ENCODE measurements at places on chromosomes 6 and 20. TPM values are rescaled to one million over a fixed set of nuclear protein-coding genes. Genes with fewer than 3 reads are reported as not detected.

GRCh38 chr6:137871291-137871690 is 4.2 kb downstream of the TNFAIP3 start:
- DNase-seq, result no peak

DNA sequence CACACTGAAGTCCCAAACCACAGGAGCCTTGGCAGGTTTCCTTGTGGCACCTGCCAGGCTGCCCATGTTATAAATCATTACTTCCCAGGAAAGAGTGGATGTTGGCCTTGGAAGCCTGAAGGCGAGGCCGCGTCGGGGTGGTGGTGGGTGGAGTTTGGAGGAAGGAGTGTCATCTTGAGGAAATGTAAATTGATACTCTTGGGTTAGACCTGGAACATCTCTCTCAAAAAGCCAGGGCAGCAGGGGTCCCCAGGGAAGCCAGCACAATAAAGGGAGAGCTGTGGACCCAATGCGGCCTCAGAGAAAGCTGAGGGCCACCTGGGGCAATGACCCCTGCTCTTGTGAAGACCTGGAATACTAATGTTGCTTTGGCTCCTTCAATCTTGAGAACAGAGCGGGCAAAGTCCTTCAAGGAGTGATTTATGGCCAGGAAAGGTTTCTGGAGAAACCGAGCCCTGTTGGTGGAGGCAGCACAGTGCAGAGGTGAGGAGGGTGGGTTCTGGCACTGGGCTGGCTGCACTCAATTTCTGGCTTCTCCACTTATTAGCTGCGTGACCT is 26.3 kb upstream of the TRAF3IP2 start:
- DNase-seq, result no peak

DNA sequence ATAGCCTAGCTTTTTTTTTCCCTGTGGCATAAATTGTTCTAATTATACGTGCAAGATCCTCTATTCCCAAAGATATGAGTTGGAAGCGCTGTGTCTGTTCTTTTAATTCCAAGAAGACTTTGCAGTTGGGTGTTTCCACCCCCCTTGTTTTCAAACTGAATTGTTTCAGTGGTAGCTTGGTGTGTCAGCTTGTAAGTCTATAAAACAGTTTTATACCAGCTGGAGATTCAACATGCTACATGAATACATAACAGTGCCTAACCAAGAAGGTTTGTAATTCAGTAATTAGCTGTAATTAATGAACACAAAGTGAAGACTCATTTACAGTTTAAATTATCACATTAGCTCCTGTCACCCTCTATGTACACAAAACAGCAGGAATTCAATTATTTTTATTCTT is 154.0 kb downstream of the ZNF217 start:
- no peak for DNase-seq

NUDT3 gene
- 13.1 TPM for total RNA-seq

GRCh38 chr6:67640484-67640883 is 994.6 kb upstream of the ADGRB3 start:
- DNase-seq, result no peak

SLC22A2 gene
- not detected for total RNA-seq

DNA sequence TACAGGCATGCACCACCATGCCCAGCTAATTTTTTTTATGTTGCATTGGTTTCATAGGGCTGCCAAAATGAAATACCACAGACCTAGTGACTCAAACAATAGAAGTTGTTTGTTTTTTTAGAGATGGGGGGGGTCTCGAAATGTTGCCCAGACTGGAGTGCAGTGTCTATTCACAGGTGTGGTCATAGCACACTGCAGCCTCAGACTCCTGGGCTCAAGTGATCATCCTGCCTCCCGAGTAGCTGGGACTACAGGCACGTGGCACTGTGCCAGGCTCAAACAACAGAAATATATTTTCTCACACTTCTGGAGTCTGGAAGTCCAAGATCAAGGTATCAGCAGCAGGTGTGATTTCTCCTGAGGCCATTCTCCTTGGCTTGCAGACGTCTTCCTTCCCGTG is 6.6 kb upstream of the SLC16A10 start:
- DNase-seq, result no peak

DNA sequence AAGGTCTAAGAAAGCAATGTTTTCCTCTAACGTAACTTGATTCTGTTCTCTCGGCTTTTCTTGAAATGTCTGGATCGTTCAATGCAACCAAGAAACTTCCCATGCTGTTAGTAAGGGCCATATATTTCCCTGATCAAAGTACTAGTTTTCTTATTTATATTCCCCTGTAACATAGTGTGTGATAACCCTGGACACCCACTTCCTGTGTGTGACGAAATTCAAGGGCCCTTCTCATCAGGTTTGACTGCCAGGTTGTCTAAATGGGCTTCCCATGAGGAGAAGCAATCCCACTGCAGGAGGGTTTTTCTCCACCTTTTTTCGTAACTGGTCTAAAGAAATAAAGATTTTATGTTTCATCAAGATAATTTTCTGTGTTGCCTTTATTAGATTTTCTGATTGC is 102.6 kb upstream of the RPS6KA2 start:
- DNase-seq, result no peak

- DNase-seq, result no peak
These were observed 24.7 kb upstream of the ZFAND3 start for GRCh38 chr6:37794825-37795224.

ACTL10 gene
- 2.9 TPM for total RNA-seq
